ENCODE measurements at places on chromosomes 7 and 10.

DNA sequence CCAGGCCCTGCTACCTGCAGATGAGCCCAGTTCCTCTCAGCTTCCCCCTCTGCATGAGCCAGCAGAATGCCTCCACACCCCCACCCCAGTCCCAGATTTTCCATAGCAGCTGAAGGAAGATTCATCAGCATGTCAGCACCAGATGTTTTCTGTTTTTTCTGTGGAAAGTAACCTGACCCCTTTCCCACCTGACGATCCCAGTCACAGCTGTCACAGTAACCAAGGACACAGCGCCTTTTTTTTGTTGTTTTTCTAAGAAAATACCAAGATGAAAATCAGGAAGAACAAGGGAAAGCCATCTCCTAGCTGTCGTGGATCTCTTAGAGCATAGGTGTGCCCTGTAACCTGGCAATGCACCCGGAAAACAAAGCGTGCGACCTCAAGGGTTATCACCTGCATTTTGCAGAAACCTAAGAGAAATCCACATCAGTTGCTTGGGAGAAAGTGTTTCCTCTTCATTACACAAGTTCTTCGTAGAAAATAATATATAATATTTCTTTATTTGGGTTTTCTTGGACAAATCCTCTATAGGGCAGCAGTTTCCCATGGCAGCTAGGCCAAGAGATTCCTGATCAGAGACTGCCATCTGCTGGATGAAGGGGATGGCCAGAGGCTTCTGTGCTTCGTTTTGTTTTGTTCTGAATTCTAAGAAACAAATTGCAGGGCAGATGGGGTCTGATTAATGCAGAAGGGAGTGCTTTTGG lies 401.9 kb downstream of the TNS3 start:
- peak; percentile 59 for DNase-seq

DNA sequence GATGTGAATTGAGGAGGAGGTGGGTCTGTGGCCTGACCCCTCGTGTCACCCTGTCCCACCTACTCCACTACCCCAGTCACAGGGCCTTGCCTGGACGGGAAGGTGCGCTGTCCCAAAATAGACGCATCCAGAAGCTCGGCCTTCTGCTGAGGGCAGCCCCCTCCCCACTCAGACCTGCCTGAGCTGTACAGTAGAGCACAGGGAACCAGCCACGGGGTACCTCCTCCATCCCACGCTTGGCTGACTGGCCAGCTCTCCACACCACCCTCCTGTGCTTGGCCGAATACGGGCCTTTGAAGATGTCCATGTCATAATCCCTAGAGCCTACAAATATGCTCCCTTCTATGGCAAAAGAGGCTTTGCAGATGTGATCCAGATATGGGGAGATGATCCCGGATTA lies 88.3 kb downstream of the CHST15 start:
- DNase-seq = no peak

- DNase-seq = no peak
Measured at GRCh38 chr7:122758501-122758900, 55.8 kb upstream of the RNF148 start.

DNA sequence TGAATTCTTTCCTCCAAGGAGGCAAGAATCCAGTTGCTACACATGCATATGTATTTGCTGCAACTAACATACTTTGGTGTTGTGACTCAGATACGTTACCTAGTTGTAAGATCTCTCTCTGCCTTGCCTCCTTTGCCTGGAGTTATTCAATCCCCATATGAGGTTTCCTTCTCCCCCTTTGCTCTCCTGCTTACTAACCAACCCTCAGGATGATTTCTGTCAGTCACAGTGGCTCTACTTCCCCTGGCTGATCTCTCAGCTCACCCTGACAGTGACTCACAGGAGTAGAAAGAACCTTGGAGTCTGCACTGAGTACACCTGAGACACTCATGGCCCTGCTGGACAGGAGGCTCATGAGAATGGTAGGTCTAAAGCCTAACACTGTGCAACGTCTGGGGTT lies 92.0 kb downstream of the TMEM106B start:
- DNase-seq = no peak

DNA sequence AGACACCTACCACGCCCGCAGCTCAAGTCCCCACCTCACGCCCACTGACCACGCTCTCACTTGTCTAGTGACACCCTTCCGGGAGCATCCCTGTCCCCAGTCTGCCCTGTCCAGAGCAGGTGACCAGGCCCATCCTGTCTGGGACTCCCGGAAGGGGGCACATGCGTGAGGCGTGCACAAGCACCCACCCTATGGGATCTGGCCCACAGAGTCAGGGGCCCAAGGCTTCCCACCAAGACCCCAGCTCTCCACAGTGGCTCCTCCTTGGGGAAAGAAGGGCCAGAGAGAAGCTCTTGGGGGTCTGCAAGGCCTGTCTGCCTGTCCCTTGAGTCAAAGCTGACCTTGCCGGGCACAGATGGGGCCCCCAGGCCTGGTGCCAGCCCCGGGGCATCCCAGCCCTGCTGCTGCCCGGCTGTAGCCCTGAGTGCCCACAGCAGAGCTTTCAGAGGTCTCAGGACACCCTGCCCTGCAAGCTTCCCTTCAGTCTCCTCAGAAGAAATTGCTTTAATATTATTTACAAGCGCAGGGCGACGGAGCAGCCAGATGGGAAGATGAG lies 195.0 kb downstream of the ELFN1 start:
- no peak for DNase-seq

GRCh38 chr7:149870701-149871483 lies 2.9 kb upstream of the ATP6V0E2 start:
- no peak for DNase-seq

DNA sequence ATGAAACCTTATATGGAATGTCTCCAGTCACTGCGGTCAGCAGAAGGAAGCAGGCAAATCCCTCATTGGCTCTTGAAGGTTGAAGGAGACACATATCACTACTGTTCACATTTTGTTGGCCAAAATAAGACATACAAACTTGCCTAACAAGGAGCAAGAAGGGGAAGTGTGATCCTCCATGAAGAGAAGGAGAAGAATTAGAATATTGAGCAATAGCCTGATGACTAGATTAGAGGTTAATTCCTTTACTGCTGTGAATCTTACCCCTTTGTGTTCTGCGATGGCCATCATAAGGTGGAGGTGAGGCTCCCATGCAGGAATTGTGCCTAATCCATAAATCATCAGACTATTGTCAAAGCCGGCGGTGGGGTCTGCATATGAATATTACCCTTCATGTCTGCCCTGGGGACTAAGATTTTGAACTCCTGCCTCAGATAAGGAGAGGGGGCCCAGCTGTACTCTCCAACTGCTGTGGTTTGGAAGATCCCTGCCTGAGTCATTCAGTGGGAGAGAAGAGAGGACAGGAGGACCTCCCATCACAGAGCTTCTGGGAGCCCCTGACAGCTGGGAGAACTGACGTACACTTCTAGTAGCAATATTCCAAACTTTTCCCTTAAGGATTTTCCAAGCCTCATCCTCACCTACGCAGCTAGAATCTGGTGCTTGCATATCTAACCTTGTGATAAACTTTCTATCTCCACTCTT lies 398.5 kb downstream of the REEP3 start:
- no peak for DNase-seq

- no peak for DNase-seq
Measured at GRCh38 chr10:71707240-71707789, 12.3 kb downstream of the C10orf105 start.

- DNase-seq = no peak
Measured at GRCh38 chr7:3961857-3962503, 660.9 kb downstream of the SDK1 start.

- no peak for DNase-seq
Measured at GRCh38 chr7:151951672-151952338, 4.4 kb upstream of the GALNTL5 start.

GRCh38 chr7:38675494-38676106 lies 44.4 kb upstream of the AMPH start:
- DNase-seq = no peak

DNA sequence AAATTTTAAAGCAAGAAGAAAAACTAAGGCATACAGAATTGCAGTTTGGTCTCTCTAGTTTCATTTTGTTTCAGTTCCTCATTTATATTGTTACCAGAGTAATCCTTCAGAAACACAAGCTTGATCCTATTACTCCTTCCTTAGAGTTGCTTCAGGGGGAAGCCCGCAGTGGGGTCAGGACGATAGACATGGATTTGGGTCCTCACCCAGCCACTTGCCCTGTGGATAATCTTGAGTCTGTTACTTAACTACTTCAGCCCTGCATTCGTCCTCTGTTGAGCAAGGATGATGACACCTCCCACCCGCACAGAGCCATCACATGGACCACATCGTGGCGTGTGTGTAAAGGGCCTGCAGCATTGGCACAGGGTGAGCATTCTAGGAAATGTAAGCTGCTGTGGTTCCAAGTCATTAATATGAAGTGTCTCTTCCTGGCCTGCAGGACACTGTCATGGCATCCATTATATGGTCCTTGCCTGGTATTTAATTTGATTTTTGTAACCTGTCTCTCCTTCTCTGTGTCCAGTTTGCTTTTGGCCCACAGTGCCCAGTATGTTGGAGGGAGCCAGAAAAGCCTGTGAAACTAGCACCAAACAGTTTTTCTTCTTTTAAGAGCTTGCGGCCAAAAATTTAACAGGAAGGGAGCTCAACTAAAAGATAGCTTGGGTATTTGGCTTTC lies 111.2 kb downstream of the EEPD1 start:
- no peak for DNase-seq

GRCh38 chr7:105060923-105061322 lies 46.9 kb downstream of the KMT2E start:
- DNase-seq = no peak

DNA sequence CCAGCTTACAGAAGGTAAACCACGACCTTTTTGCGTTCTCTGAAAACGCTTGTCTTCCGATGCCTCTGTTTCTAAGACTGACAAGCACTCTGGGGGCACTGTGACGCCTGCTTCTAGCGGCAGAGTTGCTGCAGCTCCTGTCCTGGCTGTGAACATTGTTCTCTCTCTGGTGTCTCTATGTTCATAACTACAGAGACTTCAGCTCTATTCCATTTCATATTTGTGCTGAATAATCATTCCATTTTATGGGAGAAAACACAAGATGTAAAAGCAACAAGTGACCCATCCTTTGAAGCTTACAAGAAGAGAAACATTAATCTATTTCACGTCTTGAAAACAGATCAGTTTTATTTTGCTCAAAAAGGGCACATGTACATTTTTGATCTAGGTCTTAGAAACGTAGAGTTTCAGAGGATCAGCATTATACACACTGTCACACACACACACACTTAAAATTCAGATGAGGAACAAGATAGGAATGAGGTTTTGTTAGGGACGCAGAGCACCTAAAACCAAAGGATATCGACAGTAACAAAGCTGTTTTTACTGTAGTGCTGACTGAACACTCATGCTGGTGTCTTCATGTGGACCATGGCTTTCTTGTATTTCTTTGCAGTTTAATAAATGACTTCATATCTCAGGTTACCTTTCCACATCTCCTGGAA lies 3.0 kb downstream of the IKZF1 start:
- DNase-seq = no peak

- DNase-seq = no peak
Measured at GRCh38 chr10:23195846-23196600, 3.9 kb downstream of the PTF1A start.

DNA sequence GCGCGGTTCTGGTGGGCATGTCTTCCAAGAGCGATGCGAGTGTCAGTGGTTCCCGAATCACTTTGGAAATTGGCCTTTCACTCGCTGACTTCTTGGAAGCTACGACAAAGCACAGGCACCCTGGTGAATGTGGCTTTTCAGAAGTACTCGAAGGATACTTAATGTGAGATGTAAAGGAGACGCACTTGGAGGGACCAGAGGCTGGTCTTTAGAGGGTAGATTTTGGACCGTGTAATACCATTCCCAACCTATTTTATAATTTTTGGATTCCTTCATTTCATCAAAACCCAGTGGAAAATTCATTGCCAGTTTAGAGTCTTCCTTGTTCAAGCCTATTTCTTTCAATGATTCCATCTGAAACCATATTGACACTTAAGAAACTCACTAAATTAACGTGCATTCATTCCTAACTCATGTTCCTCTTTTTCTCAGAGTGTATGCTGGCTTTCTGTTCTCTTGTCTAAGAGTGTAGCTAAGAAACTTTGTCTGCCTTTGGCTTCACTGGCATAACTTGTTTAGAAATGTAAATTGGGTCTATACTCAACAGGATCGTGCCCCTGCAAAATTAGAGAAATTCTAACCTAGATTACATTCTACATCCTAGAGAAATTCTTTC lies 645 bp upstream of the COPG2 start:
- DNase-seq = no peak

GRCh38 chr10:119028900-119029612 lies 458 bp upstream of the NANOS1 start:
- peak; percentile 68 for DNase-seq

GRCh38 chr10:101305320-101306241 lies 48.4 kb upstream of the BTRC start:
- DNase-seq = no peak

GRCh38 chr7:115232041-115232440 lies 310.1 kb downstream of the MDFIC start:
- DNase-seq = no peak

GRCh38 chr7:140403878-140404564 lies at the start of gene RAB19:
TSS of gene RAB19 (plus strand) at chr7:140404058. CDS start at chr7:140407647, 3,589 bp downstream.
- DNase-seq = no peak

DNA sequence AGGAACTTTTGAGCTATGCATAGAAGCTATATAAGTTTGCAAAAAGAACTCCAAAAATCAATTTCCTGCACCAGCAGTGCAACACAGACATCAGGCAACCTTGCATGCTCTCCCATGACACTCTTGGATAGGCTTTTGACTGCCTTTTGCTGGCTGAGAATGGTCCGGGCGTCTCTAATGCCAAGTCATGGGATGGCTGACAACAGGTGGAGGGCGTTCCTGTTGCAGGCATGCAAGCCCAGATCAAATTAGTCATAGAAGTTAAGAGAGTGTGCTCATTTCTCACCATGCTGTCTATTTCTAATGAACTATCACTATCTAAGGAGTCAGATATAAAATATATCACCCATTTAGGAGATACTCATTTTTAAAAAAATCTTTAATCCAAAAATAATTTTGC lies 8.4 kb downstream of the PLCE1 start:
- no peak for DNase-seq

GRCh38 chr7:74461970-74462706 lies 8.4 kb downstream of the GTF2IRD1 start:
- no peak for DNase-seq

All from HFFc6 (cell line).